ENCODE measurements at places on chromosomes 1 and 21. TPM values are rescaled to one million over a fixed set of nuclear protein-coding genes. Genes with fewer than 3 reads are reported as not detected.

Gene MANEAL
- total RNA-seq = 11.0 TPM

Gene CSF3R
- 2.0 TPM for total RNA-seq

DNA sequence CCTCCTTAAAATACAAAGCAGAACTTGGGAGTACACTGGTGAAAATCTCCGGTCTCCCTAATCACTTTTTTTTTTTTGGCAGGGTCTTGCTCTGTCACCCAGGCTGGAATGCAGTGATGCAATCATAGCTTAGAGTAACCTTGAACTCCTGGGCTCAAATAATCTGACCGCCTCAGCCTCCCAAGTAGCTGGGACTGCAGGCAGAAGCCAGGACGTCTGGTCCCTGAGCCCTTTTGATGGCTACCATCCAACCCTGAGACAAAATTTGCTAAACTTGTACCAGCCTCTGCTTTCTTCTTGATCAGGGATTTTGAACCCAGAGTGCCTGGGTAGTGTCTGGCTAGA lies 4.1 kb downstream of the L1TD1 start:
- H3K27ac ChIP-seq = no peak overlapping the region
- H3K4me1 ChIP-seq = peaks cover 9% of the 10 kb centered on the region

GRCh38 chr1:234969011-234969441 lies 159.6 kb downstream of the TOMM20 start:
- peak overlapping the region; percentile 75 for H3K27ac ChIP-seq
- H3K4me1 ChIP-seq = peaks cover 15% of the 10 kb centered on the region
- no peaks in the 10 kb centered on the region for H3K36me3 ChIP-seq
- H3K27me3 ChIP-seq = no peaks in the 10 kb centered on the region
- no peak overlapping the region for H3K4me3 ChIP-seq

Gene CFAP45
- 13.0 TPM for total RNA-seq

Gene IL10
- total RNA-seq = 1.4 TPM

DNA sequence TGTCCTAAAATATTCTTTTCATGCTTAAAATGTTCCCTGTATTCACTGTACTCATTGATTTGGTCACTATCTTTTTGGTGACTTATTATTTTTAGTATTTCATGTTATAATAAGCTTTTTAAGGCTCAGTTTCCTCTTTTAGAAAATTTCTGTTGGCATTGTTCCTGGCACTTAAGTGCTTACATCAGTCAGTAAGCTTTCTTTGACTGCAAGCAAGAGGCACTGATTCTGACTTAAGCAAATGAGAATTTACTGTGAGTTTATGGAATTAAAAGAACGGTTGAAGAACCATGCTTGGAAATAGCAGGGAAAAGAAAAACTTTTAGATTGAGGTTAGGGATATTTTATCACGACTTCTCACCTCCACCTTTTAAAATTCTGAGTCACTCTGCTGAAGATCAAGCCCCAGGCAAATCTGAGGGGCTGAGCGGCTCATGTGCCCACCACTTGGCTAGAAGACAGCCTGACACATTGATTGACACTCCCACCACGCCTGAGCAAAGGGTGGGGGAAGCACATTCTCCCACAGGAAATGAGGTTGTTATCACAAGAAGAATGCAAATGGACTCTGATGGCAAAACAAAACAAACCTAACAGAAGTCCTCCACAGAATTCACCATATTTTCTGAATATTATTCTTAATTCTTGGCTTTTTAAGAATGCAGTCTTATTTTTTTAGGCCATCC lies 102.8 kb downstream of the KCTD3 start:
- no peak overlapping the region for H3K4me3 ChIP-seq
- no peaks in the 10 kb centered on the region for H3K4me1 ChIP-seq
- no peak for DNase-seq
- no peaks in the 10 kb centered on the region for H3K27me3 ChIP-seq
- H3K36me3 ChIP-seq = no peaks in the 10 kb centered on the region
- no peak overlapping the region for H3K27ac ChIP-seq

- no peak overlapping the region for H3K4me3 ChIP-seq
- DNase-seq = no peak
- no peaks in the 10 kb centered on the region for H3K27me3 ChIP-seq
- no peaks in the 10 kb centered on the region for H3K4me1 ChIP-seq
- no peak overlapping the region for H3K27ac ChIP-seq
These were observed 503.4 kb downstream of the TTLL7 start for GRCh38 chr1:83495560-83495959.

DNA sequence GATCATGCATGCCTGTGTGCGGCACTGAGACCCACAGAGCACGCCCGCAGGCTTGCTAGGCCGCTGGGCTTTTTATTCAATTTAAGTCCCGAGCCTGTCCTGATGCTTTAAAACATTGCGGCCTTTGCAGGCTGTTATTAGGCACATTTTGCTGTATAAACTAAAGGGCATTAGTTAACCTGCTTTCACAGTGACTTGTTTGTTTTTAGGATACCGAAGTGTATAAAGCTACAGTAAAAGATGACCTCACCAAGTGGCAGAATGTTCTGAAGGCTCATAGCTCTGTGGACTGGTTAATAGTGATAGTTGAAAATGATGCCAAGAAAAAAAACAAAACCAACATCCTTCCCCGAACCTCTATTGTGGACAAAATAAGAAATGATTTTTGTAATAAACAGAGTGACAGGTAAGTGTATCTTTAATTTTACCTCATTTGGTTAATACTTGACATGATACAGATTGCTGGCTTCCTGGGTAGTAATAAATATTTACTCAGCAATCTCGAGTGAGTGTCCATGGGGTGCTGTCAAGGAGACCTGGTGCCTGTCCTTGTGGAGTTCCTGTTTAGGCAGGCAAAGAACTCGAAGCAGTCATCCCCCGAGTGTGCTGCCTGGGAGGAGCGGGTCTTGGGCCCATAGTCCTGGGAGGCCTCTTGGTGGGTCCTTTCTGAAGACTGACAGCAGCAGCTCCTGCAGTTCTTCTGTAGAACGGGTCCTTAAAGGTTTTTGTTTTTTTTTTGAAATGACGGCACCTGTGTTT lies 40.1 kb downstream of the TRAPPC10 start:
- H3K36me3 ChIP-seq = no peaks in the 10 kb centered on the region
- no peak for DNase-seq

Gene SLC45A1
- total RNA-seq = 8.5 TPM

GRCh38 chr21:36684957-36685714 lies 13.8 kb upstream of the SIM2 start:
- H3K4me3 ChIP-seq = no peak overlapping the region
- no peaks in the 10 kb centered on the region for H3K4me1 ChIP-seq
- DNase-seq = no peak

DNA sequence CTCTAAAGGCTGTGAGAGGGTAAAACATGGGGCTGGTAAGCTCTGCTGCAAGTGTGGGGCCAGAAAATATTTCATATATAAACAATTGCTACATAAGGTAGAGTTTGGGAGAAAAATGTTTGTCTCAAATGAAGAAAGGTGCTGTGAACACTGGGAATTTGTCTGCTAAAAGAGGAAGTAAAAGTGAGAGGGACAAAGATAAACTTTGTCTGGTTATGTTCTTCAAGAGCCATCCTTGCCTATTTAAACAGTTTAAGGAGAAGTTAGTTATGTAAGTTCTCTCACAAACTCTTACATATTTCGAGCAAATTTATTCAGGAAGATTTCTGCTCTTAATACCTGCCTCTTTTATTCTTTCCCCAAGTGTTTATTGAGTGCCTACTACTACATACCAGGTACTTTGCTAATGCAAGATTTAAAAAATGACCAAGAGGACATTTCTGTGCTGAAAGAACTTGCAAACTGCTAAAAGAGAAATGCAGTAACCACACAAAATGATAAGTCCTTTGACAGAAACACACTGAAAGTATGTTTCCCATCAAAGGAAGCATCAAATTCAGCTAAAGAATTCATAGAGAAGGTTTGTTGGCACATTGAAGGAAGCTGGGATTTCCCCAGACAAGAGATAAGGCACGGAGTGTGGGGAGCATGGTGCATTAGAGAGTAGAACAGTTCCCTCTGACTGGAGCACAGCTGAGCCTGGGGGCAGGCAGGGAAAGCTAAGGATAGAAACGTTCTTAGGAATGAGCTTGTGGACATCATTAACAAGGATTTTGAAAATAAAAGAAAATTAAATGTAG lies 549.1 kb downstream of the PTBP2 start:
- no peaks in the 10 kb centered on the region for H3K36me3 ChIP-seq
- no peak overlapping the region for H3K27ac ChIP-seq
- H3K27me3 ChIP-seq = no peaks in the 10 kb centered on the region
- no peaks in the 10 kb centered on the region for H3K4me1 ChIP-seq
- no peak overlapping the region for H3K4me3 ChIP-seq

DNA sequence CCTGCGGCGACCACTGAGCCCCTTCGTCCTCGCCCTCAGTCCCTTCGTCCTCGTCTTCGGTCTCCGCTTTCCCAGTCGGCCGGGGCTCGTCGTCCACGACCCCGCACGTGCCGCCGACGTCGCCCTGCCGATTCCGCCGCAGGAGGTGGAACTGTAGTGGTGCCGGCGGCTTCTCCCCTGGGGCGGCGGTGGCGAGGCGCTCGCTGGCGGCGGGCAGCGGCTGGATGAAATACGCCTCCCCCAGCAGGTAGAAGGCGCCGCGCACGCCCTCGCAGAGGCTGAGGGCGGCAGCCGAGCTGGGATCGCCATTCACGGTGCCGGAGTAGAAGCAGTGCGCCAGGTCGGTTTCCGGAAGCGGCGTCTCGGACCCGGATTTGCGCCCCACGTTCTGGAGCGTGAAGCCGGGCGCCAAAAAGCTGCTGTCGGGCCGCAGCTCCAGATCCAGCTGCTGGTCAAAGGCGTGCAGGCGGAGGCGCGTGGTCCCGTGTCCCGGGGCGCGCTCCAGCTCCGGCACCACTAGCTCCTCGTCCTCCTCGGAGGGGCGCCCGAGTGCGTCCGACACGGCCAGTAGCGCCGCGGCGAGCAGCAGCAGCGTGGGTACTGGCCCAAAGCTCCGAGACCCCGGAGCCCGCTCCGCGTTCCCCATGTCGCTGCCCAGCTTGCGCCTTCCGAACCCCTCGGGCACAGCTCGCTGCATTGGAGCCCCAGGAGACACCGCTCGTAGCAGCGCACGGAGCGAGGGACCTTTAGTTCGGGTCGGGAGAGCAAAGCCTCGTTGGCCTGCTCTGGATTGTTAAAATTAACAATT lies 747 bp downstream of the ADAMTS1 start:
- H3K4me1 ChIP-seq = peaks cover 4% of the 10 kb centered on the region
- peak; percentile 59 for DNase-seq
- peak overlapping the region; percentile 93 for H3K27ac ChIP-seq
- H3K4me3 ChIP-seq = peak overlapping the region; percentile 91
- no peaks in the 10 kb centered on the region for H3K27me3 ChIP-seq

Gene AMY2B
- 16.0 TPM for total RNA-seq

- H3K27ac ChIP-seq = no peak overlapping the region
- H3K36me3 ChIP-seq = no peaks in the 10 kb centered on the region
- peaks cover 10% of the 10 kb centered on the region for H3K4me1 ChIP-seq
- DNase-seq = peak; percentile 46
- H3K4me3 ChIP-seq = no peak overlapping the region
These were observed 102.7 kb upstream of the C21orf91 start for GRCh38 chr21:17921579-17922530.

GRCh38 chr1:215376544-215377264 lies 190.4 kb upstream of the KCTD3 start:
- H3K27ac ChIP-seq = no peak overlapping the region
- no peak overlapping the region for H3K4me3 ChIP-seq
- H3K27me3 ChIP-seq = no peaks in the 10 kb centered on the region
- no peaks in the 10 kb centered on the region for H3K36me3 ChIP-seq

- H3K27ac ChIP-seq = no peak overlapping the region
- H3K36me3 ChIP-seq = no peaks in the 10 kb centered on the region
- DNase-seq = no peak
- no peaks in the 10 kb centered on the region for H3K4me1 ChIP-seq
- H3K27me3 ChIP-seq = no peaks in the 10 kb centered on the region
These were observed 17.5 kb downstream of the PTGS2 start for GRCh38 chr1:186662752-186663151.

GRCh38 chr1:1847061-1847850 lies 43.6 kb downstream of the GNB1 start:
- peak; percentile 62 for DNase-seq
- no peaks in the 10 kb centered on the region for H3K27me3 ChIP-seq
- H3K36me3 ChIP-seq = no peaks in the 10 kb centered on the region
- H3K27ac ChIP-seq = peak overlapping the region; percentile 53
- peaks cover 31% of the 10 kb centered on the region for H3K4me1 ChIP-seq

DNA sequence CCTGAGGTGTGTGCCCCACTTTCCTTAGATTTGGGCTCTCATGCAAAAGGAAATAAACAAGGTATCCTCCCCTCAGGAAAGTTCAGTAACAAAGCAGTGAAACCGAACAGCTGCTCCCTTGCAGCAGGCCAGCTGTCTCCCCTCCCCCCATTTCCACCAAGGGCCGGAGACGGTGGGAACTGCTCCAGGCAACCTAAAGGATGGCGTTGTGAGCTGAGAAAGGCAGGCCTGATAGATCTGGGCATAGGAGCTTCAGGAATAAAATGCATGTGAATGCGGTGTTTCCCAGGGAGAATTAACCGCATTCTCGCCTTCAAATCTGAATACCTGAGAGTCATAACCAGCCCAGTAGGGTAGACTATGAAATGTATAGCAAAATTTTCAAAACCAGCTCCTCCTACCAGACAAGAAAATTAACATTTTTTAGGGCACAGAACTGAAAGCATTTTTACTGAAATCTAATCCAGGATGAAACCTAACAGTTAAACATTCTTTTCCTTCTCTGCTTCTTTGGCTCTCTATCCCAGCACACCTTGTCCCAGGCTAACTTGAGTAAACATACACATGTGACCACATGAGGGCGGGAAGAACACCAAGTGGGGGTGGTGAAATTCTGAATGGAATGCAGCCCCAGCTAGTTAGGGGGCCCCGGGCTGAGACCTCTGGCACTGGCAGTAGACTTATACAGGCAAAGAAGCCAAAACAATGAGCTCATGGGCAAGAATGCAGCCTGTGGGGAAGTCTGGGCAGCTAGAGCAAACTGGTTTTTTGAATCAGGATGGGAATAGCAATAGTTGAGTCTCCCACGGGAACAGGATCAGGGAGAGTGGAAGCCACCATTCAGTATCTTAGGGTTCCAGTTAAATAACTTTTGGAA lies 11.5 kb downstream of the MCL1 start:
- peak; percentile 90 for DNase-seq
- no peaks in the 10 kb centered on the region for H3K36me3 ChIP-seq
- H3K4me3 ChIP-seq = no peak overlapping the region
- H3K4me1 ChIP-seq = peaks cover 77% of the 10 kb centered on the region
- H3K27ac ChIP-seq = peak overlapping the region; percentile 99
